Hematopoietic multipotent progenitor cell treated with erythropoietin and hydrocortisone succinate and interleukin-3 and kit ligand, for 15 days (in vitro differentiated cells): ENCODE measurements at places on chromosomes 12 and 14.
A peak's percentile ranks its signal among the peaks of the same experiment; 100 is the strongest.

- no peak for DNase-seq
These were observed 21.3 kb downstream of the SLC6A15 start for GRCh38 chr12:84891106-84891838.

- DNase-seq: no peak
These were observed 241.0 kb downstream of the EMP1 start for GRCh38 chr12:13437541-13437940.

DNA sequence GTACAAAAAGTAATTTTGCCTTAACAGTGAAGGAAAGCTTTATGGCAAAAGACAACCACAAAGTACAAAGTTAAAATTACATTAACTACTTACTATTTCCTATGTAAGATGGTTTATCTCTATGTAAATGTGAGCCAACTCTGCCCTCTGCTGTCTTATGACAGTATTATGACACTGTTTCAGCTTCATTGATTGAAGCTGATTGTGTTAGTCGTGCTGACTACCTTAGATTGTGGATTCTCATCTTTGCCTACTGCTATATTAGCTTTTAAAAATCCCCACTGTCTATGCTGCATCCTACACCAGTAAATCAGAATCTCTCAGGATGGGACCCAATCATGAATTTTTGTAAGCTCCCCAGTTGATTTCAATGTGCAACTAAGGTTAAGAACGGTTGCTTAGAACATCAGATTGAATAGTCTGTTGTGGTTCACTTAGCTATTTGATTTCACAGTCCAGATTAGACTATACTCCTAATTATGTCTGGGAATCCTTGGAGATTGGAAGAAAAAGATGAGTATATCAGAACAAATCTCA, 12.2 kb upstream of the SPTB start:
- DNase-seq: peak; percentile 87

GRCh38 chr14:95275494-95275893, 44.2 kb downstream of the CLMN start:
- no peak for DNase-seq

DNA sequence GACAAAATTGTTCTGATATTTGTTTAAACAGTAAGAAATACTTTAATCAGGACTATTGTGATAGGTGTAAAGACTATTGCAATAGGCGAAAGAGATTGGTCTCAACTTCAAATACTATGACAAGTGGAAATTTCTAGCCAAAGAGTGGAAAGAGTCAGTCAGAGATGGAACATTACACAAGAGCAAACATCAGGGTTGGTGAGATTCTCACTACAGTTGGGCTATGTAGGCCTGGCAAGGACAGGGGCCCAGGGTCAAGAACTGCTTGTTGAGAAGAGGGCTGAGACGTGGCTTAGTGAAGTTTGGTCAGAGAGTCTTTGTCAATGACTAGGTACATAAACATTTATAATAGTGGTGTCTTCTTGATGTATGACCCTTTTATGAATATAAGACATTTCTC, 19.4 kb downstream of the CAND1 start:
- DNase-seq: no peak

DNA sequence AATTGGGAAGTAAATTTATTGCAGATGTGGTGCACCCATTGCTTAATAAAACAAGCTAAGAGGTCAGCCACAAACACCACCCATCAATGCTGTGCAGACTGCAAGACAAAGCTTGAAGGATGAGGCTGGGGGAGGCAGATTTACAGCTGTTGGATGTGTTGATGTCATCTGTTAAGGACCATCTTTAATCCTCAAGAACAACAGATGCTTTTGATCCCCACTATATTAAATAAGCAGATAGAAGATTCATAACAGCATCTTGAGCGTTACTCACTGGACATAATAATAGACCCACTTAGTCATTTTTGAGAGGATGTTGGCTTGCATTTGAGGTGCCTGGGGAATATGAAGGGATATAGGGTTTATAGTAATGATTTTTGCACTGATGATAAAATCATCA, 58.8 kb downstream of the GPR68 start:
- no peak for DNase-seq

GRCh38 chr14:65159281-65160062, 57.2 kb upstream of the MAX start:
- DNase-seq: no peak

DNA sequence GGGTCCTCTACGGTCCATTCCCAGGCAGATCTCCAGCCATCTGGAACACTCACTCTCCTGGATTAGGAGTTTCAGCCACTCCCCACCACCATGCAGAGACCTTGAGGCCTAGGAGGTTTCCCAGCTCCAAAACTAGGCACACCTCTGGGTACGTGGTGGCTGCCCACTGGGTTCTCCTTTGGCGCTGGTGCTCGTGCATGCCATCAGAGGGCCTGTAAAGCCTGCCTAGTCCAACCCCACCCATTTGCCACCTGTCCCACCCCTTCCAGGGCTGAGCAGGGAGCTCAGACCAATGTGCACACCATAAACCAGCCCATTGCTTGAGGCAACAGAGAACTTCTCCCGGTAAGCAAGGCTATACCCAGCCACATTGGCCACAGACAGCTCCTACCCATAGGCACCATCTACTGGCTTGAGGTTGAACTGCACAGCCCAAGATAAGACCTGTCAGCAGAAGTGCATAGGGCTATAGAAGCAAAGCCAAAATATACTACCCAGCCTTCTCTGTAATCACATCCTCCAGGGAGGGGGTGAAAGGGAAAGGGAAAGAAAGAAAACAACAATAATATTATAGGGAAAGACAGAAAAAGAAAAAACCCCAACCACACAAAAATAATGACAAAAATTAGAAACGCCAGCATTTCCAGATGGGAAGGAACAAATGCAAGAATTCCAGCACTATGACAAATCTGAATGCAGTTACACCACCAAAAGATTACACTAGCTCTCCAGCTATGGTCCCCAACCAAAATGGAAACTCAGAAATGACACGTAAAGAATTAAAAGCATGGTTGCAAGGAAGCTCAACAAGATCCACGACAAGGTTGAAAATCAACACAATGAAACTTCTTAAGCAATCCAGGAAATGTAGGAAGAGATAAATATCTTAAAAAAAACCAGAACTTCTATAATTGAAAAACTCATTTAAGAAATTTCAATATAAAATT, 111.9 kb upstream of the CCDC175 start:
- DNase-seq: no peak

- DNase-seq: no peak
These were observed 106.9 kb upstream of the HIF1A start for GRCh38 chr14:61588419-61588901.

DNA sequence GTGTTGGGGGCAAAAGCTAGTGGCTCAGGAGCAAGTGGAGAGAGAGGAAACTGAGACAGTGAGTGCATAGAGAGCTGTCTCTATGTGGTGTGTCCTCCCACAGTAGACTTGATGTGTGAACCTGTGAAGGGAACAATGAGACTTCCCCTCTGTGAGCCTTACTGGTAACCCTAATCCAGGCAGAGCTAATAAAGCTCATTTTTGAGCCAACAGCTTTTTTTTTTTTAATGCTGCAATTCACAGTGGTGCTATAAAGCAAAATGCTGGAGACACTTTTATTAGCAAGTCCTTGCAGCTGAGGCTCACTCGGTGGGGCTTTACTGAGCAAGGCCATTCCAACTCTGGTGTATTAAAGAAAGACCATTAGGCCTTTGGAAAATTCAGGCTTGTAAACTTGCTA, 26.9 kb downstream of the FBXW8 start:
- DNase-seq: no peak

DNA sequence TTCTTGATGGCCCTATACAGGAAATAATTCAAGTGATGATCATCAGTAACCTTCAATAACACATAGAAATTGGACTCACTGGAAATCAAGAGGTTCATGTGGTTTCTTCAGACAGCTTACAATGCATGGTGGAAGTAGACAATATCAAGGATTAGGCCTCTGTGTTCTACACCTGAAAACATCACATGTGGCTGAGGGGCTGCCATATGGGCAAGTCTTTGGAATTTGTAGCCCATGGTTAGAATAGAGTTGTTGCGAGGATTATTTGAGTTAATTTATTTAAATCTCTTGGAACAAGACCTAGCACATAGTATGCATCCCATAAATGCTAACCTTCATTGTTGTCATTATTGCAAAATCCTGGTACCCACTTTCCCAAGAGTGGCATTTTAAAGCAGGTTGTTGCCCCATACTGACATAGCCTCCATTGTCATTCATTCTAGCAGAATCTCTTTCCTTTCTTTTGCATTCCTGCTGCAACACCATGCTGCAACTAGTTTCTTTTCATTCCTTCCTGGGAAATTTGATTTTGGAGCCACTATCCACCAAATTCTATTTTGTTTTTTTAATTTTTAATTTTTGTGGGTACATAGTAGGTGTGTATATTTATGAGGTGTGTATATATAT, 352.7 kb upstream of the NAV3 start:
- no peak for DNase-seq

DNA sequence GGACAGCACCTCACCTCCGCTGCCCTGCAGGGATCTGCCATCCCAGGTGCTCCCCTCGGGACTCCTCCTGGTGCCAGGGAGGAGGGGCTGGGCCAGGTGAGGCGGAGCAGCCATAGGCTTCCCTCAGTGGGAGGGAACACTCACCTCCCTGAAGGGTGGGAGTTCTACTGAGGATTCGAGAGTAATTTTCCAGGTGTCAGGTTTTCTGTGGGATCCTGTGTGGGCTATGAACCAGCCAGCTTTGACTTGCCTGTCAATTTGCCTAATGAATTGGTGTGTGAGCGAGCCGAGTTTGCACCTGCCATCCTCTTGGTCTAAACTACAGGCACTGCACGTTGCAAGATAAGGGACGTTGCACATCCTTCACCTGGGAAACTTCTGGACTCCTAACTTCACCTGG, 50.3 kb downstream of the NOC4L start:
- DNase-seq: no peak

DNA sequence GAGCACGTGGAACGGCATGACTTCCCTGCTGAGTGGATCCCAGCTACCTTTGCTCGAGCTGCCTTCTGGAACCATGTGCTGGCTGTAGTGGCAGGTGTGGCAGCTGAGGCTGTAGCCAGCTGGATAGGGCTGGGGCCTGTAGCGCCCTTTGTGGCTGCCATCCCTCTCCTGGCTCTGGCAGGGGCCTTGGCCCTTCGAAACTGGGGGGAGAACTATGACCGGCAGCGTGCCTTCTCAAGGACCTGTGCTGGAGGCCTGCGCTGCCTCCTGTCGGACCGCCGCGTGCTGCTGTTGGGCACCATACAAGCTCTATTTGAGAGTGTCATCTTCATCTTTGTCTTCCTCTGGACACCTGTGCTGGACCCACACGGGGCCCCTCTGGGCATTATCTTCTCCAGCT, 14.8 kb upstream of the ESPL1 start:
- no peak for DNase-seq

DNA sequence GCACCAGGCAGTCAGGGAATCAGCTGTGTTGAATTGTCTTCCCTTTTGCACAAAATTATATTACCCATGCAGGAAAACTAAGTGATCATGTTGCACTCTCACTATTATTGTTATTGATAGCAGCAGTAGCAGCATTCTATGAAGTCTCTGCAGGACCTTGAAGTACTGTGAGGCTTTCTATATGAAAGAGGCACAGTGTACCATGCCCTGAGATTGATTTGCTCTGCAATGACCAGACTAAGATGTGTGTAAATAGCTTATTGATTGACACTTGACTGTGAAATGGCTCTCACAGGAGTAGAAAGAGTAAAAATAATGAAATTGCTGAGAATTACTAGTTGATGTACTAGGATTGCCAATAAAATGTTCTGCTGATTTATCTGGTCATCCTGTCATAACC, 99.9 kb downstream of the KICS2 start:
- DNase-seq: no peak

- no peak for DNase-seq
These were observed 12.2 kb upstream of the CLEC2A start for GRCh38 chr12:9944391-9944790.

- DNase-seq: peak; percentile 58
These were observed 652 bp downstream of the BAZ1A start for GRCh38 chr14:34874386-34875030.

GRCh38 chr12:1310653-1311052, 283.7 kb downstream of the FBXL14 start:
- DNase-seq: no peak

- DNase-seq: no peak
These were observed 58.3 kb downstream of the PRIMA1 start for GRCh38 chr14:93729993-93730392.

DNA sequence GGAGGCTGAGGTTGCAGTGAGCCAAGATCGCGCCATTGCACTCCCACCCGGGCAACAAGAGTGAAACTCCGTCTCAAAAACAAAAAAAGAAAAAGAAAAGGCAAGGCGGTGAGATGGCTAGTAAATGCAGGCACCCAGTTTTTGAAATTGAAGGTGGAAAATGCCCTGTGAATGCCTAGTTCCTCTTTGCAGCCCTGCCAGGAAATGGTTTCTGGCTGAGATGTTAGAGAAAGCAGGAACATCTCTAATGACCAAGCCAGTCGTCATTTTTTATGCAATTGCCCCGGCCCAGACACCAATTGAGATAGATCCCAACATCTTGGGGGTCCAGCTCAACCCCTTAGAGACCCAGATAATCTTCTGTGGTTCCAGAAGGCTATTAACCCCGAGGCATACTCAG, 17.0 kb downstream of the SLC8A3 start:
- no peak for DNase-seq

DNA sequence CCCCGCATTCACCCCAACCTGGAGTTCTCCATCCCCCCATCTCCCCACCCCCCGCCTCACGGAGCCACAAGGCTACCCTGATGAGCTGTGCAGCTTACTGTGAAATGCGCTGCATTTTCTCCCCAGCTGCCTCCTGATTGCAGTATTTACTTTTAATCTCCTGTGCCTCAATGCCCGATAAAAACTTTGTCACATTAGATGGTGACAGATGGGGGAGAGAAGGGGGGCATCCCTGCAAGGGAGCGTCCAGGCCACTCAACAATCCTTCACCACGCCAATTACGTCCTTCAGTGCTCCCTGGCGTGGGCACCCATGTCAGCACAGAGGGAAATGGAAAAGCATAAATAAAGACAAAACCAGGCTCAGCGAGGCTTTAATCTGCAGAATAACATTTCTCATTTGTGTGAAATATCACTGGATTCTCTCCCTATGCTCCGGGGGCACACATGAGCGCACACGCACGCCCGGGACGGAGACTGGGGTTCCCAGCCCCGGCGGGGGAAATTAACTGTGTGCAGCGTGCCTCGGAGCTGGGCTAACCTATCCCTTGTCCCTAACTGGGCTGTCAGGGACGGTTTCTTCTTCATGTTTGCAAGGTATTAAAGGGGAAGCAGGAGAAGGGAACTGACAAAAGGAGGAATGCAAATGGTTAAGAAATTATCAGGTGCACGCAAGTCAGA, 186.7 kb upstream of the VASH1 start:
- DNase-seq: no peak

DNA sequence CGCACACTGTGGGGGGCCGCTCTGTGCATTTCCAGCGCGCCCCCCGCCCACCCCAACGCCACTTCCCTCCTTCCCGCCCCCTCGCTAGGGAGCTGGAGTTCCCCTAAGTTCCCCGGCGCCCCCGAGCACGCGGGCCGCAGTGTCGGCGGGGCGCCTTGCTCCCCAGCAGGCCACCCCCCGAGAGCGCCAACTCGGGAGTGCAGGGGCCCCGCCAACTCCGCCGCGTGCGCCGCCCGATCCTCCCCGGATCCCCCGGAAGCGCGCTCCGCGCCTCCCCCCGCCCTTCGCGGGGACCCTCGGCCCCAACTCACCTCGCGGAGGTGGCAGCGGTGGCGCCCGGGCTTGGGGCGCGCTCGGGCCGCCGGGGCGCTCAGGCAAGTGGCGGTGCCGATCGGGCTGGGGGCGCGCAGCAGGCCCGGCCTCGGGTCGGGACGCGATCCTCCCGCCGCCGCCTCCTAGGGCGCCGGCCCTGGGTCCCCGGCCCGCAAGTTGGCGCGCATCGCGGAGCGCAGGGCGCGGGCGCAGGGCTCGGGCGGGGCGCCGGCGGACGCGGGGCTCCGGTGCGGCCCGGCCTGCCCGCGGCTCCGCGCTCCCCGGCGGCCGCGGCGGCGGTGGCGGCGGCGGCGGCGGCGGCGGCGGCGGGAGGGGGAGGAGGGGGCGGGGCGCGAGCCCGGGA, at the start of gene NCOR2:
Gene NCOR2 (minus strand): TSS at position 616 of the 676 bp plus-strand sequence. CDS start 72,361 bp downstream, outside the sequence.
- DNase-seq: peak; percentile 8
